Activated CD4-positive, alpha-beta memory T cell treated with anti-CD3 and anti-CD28 coated beads, Interleukin-2, amount 10 ng/mL, durations not matched to agents 7 days and 5 days (primary cell): ENCODE measurements at places on chromosomes 6 and 20.
A peak's percentile ranks its signal among the peaks of the same experiment; 100 is the strongest.

GRCh38 chr20:47964149-47964548 lies 178.9 kb upstream of the SULF2 start:
- H3K27me3 ChIP-seq = peaks cover 4% of the 10 kb centered on the region
- H3K4me1 ChIP-seq = no peaks in the 10 kb centered on the region
- no peak overlapping the region for H3K27ac ChIP-seq
- H3K4me3 ChIP-seq = no peak overlapping the region
- H3K36me3 ChIP-seq = no peaks in the 10 kb centered on the region

DNA sequence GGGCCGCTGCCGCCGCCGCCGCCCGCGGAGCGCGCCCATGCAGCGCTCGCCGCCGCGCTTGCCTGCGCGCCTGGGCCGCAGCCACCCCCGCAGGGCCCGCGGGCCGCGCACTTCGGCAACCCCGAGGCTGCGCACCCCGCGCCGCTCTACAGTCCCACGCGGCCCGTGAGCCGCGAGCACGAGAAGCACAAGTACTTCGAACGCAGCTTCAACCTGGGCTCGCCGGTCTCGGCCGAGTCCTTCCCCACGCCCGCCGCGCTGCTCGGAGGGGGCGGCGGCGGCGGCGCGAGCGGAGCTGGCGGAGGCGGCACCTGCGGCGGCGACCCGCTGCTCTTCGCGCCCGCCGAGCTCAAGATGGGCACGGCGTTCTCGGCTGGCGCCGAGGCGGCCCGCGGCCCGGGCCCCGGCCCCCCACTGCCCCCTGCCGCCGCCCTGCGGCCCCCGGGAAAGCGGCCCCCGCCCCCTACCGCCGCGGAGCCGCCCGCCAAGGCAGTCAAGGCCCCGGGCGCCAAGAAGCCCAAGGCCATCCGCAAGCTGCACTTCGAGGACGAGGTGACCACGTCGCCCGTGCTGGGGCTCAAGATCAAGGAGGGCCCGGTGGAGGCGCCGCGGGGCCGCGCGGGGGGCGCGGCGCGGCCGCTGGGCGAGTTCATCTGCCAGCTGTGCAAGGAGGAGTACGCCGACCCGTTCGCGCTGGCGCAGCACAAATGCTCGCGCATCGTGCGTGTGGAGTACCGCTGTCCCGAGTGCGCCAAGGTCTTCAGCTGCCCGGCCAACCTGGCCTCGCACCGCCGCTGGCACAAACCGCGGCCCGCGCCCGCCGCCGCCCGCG lies 730 bp downstream of the INSM1 start:
- DNase-seq = no peak
- peaks cover 67% of the 10 kb centered on the region for H3K27me3 ChIP-seq
- H3K4me1 ChIP-seq = peaks cover 8% of the 10 kb centered on the region
- H3K4me3 ChIP-seq = no peak overlapping the region
- no peak overlapping the region for H3K27ac ChIP-seq

- DNase-seq = no peak
- H3K4me1 ChIP-seq = no peaks in the 10 kb centered on the region
- H3K36me3 ChIP-seq = no peaks in the 10 kb centered on the region
- H3K4me3 ChIP-seq = no peak overlapping the region
- no peak overlapping the region for H3K27ac ChIP-seq
- H3K27me3 ChIP-seq = no peaks in the 10 kb centered on the region
Observed at GRCh38 chr6:156098839-156099238, 643.2 kb upstream of the NOX3 start.

- no peak overlapping the region for H3K27ac ChIP-seq
- DNase-seq = no peak
- no peaks in the 10 kb centered on the region for H3K36me3 ChIP-seq
- H3K4me3 ChIP-seq = no peak overlapping the region
- H3K4me1 ChIP-seq = peaks cover 1% of the 10 kb centered on the region
- no peaks in the 10 kb centered on the region for H3K27me3 ChIP-seq
Observed at GRCh38 chr6:47247227-47247797, 62.4 kb downstream of the TNFRSF21 start.

DNA sequence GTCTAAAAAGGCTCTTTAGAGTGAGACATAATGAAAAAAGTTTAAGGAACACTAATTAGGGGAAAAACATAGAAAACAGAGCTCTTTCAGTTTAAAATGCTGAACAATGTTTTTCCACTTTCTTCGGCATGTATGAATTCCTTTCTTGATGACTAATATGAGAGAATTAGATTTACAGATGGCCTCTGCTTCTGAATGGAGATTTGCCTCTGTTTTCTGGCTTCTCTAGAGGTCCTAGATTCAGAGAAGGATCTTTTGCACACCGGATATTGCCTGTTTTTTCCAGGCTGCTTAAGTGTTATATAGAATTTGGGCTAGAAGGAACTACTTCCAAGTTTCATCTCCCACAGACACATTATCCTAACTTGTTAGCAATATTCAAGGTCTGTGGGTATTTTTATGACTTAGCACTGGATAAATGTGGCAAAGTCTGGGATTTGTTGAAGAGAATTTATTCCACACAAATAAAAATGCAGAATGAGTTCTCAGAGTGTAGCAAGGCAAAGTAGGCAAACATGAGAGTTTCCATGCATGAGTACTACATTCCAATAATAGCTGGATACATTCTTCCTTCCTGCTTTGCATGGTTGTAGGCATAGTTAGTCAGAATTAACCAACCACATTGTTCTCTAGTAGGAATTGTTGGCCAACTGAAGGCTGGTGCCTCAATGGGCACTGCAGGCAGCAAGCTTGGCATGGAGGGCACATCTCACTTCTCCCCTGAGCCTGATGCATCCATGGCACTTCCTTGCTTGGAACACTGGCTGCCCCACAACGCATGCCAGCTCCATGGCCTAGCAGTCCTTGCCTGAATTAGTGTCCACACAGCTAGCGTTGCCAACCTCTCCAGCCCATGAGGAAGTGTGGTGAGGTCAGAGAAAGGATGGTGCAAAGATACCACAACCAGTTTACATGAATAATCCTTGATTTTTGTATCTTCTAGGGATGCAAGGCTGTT lies 224.2 kb downstream of the CLIC5 start:
- no peak overlapping the region for H3K27ac ChIP-seq
- no peak overlapping the region for H3K4me3 ChIP-seq

- DNase-seq = no peak
- H3K36me3 ChIP-seq = no peaks in the 10 kb centered on the region
- H3K4me3 ChIP-seq = no peak overlapping the region
- H3K27ac ChIP-seq = no peak overlapping the region
- no peaks in the 10 kb centered on the region for H3K4me1 ChIP-seq
Observed at GRCh38 chr6:120675886-120676285, 658.4 kb downstream of the TBC1D32 start.

DNA sequence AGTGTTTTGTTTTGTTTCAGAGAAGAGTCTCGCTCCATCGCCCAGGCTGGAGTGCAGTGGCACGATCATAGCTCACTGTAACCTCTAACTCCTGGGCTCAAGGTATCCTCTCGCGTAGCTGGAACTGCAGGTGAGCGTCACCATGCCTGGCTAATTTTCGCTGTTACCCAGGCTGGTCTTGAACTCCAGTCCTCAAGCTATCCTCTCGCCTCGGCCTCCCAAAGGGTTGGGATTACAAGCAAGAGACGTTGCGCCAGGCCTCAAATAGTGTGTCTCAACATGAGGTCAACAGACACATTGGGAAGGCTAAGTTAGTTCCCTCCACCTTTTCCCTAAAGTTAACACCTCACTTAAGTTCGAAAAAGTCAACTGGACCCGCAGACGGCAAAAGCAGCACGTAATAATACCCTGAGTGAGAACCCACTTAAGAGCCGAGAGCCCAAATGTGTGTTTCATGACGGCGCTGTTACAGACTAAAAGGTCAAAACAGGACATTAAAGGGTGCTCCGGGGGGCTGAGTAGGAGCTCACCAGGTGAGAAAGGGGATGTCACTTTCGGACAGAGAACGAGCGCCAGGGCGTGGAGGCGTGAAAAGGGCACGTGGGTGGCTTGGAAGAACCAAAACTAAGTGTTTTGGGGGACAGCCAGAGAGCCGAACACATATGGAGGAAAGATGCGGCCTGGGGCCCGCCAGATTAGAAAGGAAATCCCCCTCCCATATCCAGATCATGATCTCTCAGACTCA lies 499 bp downstream of the TTI1 start:
- DNase-seq = no peak
- peak overlapping the region; percentile 97 for H3K27ac ChIP-seq
- H3K4me1 ChIP-seq = peaks cover 76% of the 10 kb centered on the region
- H3K4me3 ChIP-seq = peak overlapping the region; percentile 95

DNA sequence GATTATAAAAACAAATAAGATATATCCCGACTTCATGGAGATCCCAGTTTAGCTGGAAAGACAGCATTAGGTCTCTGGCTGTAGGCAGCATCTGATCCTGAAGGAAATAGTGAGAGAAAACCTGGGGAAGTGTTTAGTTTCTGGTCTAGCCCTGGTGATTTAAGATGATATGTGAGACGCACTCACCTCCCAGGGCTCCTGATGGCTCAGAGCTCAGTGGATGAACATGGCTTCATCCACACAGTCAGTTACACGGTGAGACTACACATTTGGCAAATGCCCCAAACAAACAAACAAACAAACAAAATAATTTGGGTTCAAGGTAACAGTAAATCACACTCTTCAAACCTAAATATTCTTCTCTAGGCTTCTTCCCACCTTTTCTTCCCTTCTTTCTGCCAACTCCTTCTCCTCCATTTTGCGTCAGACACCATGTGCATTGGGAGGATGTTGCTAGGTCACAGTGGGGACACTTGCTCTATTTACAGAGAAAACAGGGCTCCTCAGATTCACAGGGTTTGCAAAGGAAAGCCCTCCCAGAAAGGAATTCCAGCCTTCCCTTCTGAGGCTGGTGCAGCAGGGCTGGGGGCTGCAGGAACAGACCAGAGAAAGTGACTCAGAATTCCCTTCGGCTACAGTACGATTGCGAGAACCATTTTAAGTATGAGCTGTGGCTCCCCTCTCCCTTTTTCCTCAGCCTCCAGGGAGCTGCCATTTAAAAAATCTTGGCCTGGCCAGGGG lies 59.6 kb upstream of the SALL4 start:
- no peak overlapping the region for H3K4me3 ChIP-seq
- no peaks in the 10 kb centered on the region for H3K4me1 ChIP-seq
- H3K27ac ChIP-seq = no peak overlapping the region
- DNase-seq = no peak
- H3K27me3 ChIP-seq = peaks cover 19% of the 10 kb centered on the region

GRCh38 chr6:157188213-157188612 lies 135.1 kb downstream of the TMEM242 start:
- H3K4me1 ChIP-seq = peaks cover 22% of the 10 kb centered on the region
- no peak for DNase-seq
- H3K27ac ChIP-seq = no peak overlapping the region
- H3K27me3 ChIP-seq = no peaks in the 10 kb centered on the region

GRCh38 chr20:4951299-4951698 lies 50.0 kb downstream of the SLC23A2 start:
- H3K27me3 ChIP-seq = no peaks in the 10 kb centered on the region
- H3K27ac ChIP-seq = no peak overlapping the region
- H3K4me3 ChIP-seq = no peak overlapping the region

GRCh38 chr6:95551678-95552324 lies 25.5 kb upstream of the MANEA start:
- H3K27ac ChIP-seq = no peak overlapping the region
- peaks cover 5% of the 10 kb centered on the region for H3K27me3 ChIP-seq
- no peaks in the 10 kb centered on the region for H3K36me3 ChIP-seq

GRCh38 chr6:6405031-6405430 lies 84.6 kb upstream of the F13A1 start:
- no peaks in the 10 kb centered on the region for H3K4me1 ChIP-seq
- H3K27me3 ChIP-seq = peaks cover 11% of the 10 kb centered on the region
- H3K36me3 ChIP-seq = no peaks in the 10 kb centered on the region

DNA sequence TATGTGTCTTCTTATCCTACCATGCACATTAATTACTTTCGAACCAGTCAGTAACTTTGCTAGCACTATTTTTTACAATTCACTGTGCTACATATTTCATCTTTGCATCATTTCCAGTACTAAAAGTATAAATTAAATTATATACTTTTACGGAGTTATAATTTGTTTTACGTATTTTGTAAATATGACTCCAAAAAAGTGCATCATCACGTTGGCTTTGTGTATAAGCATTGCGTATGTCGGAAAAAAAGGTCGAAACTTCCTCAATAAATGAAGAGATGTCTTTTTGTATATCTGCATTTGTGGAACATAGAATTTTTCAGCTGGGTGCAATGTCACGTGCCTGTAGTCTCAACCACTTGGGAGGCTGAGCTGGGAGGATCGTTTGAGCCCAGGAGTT lies 52.0 kb downstream of the USP49 start:
- peaks cover 8% of the 10 kb centered on the region for H3K4me1 ChIP-seq
- no peaks in the 10 kb centered on the region for H3K36me3 ChIP-seq
- H3K27me3 ChIP-seq = no peaks in the 10 kb centered on the region
- DNase-seq = no peak
- H3K4me3 ChIP-seq = no peak overlapping the region
- H3K27ac ChIP-seq = no peak overlapping the region

DNA sequence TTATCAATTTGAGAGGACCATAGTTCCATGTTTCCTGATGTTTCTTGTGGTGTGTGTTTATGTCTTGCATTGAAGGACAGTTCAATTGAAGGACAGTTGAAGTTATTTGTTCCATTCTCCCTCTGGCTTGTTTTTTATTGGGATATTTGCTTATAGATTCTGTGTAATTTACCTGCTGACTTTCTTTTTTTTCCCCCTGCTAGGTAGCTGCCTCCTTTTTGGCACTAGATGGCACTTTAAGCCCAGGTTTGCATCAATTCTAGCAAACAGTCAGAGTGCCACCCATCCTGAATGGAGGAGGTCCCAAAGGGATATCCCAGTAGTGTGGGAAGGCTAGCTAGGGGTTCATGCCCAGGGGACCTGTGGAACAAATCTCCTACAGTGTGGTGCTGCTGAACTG lies 78.1 kb downstream of the CFAP61 start:
- H3K4me3 ChIP-seq = no peak overlapping the region
- no peaks in the 10 kb centered on the region for H3K4me1 ChIP-seq
- peaks cover 3% of the 10 kb centered on the region for H3K36me3 ChIP-seq
- peaks cover 8% of the 10 kb centered on the region for H3K27me3 ChIP-seq

DNA sequence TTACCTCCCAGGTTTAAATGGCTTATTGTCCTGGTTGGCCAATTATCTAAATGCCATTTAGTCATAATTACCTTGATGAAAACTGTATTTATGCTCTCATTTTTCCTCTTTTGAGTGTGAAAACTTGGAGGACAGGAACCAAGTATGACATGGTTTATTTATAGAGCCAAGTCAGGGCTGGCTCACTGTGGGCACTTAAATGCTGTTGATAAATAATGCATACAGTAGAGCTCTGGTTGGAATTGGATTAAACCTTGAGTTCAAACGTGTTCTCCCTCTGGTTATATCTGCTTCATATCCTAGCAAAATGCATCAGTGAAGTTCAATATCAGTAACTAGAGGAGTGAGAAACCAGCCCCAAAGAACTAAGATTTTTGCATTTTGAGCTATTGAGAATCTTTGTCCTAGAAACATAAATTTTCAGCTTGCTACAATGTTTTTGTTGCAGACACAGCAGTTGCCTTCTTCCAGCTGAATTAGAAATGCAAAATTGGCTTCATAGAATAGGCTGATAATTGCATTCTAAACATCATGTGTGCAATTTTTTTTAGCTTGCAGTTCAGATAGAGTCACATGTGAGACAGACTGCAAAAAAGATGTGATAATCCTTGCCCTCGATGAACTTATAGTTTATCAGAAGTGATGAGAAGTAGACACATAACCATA lies 255.8 kb downstream of the BTBD3 start:
- H3K4me3 ChIP-seq = no peak overlapping the region
- no peaks in the 10 kb centered on the region for H3K27me3 ChIP-seq
- no peaks in the 10 kb centered on the region for H3K36me3 ChIP-seq
- no peak overlapping the region for H3K27ac ChIP-seq
